ENCODE measurements at places on chromosomes 5 and 9.

DNA sequence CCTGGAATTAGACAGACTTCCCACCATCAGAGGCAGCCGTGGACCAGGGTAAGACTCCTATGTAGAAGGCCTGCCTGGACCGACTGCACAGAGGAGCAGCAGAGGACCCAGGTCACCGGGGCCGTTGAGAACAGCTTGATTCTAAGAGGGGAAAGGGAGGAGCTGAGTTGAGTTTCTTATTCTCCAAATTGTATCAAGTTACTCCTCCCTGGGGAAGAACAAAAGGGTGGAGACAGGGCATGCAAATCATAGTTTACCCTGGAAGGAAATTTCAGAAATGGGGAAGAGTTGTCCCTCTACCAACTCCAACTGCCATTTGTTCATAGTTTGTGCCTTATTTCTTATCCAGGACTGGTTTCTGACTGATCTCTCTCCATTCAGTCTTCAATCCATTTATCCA, 20.9 kb upstream of the SLC31A2 start:
- no peak for DNase-seq

GRCh38 chr5:88389338-88390095, 120.9 kb upstream of the TMEM161B start:
- no peak for DNase-seq

- no peak for DNase-seq
These were observed 10.8 kb upstream of the DCP2 start for GRCh38 chr5:112965733-112966306.

GRCh38 chr9:16964228-16964627, 93.8 kb upstream of the BNC2 start:
- DNase-seq, result no peak

- no peak for DNase-seq
These were observed 132.4 kb upstream of the NIPBL start for GRCh38 chr5:36743891-36744772.

Measured in GM12864 (cell line).